ENCODE measurements at places on chromosomes 4 and X.

- DNase-seq, result no peak
Observed at GRCh38 chr4:186244835-186245234, 17.5 kb downstream of the KLKB1 start.

DNA sequence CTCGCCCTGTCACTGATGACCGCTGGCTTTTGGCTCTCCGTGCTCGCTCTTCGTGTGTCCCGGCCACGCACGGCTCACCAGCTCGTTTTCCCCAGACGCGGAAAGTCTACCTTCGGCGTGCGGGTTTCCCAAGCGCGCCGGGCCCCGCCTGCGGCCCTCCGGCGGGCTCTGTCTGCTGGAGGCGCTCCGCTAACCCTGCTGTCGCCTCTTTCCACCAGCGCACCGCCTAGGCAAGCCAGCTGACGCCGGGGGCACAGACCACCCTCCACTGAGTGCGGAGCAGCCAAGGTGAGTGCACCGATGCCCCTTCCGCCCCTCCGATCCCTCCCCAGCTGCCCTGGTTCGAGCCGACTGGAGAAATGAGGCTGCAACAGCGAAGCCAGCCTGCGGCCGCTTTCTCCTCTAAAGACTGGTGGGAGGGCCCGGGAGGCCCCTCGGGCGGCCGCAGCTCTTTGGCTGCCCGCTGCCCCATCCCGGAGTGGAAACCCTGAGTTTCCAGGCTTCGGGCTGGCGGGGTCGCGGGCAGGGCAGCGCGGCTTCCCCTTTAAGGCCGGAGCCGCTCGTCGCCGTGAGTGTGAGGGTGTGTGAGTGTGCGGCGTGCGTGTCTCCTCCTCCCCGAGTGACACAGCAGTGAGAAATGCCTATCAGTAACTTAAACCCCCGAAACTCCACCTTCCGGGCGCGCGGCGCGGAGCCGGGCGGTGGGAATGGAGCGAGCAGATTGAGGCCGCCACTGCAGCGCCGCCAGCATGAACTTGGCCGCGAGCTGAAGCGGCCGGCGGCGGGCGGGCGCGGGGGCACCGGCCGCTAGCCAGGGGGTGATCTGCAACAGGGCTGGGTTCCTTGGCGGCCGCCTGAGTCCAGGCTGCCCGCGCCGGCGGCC is at the start of gene MAMLD1:
MAMLD1 (plus strand) TSS at position 719 of the 883 bp plus-strand sequence. CDS start 82,200 bp downstream, outside the sequence.
- DNase-seq, result peak; percentile 61

DNA sequence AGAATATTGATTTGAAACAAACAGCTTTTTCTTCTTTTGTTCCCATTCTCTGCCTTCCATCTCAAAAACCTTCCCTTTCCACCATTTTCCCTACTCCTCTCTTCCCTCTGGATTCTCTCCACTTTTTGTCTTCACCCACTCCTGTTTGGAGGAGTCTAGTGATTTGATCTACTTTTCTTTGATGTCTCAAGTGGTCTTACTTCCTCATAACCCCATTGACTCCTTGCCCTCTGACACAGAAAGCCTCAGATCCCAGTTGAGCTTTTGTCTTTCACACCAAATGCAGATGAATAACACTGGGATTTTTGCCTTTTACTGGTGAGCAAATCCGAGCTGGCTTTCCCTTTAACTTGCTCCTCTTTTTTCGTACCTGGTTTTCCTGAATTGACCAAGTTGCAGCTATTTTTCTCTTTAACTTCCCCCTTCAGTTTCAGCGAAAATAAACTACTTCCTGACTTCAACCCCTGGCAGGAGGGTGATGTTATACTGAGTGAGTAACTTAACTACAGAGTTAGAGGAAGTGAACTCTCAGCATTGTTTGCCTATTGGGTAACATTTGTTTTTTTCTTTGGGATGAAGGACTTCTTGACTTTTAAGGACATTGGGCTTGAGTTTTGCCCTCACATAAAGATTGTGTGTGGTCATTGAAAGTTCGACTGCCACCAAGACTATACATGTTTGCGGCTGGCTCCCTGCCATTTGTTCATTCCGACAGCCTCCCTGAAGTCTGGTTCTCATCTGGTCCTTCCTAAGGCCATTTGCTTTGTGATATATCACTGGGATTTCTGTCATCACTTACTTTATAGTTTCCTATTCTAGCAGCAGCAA is 392.8 kb upstream of the NR3C2 start:
- DNase-seq, result peak; percentile 47

DNA sequence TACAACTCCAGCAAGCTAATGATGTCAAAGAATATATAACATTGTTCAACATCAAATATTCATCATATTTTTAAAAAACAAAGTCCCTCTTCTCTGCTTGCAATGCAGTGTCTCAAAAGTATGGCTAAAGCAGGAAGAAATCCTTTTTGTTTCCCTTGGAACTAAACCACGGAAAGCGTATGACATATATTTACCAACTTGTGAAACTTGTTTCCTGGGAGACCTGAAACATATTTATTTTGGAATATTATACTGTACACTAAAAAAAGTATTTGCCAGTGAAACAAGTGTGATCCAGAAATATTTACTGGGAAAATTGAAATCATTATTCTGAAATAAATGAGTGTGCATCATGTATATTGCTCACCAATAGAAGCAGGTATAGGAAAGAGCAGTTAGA is 156.0 kb upstream of the ANKRD50 start:
- DNase-seq, result no peak

DNA sequence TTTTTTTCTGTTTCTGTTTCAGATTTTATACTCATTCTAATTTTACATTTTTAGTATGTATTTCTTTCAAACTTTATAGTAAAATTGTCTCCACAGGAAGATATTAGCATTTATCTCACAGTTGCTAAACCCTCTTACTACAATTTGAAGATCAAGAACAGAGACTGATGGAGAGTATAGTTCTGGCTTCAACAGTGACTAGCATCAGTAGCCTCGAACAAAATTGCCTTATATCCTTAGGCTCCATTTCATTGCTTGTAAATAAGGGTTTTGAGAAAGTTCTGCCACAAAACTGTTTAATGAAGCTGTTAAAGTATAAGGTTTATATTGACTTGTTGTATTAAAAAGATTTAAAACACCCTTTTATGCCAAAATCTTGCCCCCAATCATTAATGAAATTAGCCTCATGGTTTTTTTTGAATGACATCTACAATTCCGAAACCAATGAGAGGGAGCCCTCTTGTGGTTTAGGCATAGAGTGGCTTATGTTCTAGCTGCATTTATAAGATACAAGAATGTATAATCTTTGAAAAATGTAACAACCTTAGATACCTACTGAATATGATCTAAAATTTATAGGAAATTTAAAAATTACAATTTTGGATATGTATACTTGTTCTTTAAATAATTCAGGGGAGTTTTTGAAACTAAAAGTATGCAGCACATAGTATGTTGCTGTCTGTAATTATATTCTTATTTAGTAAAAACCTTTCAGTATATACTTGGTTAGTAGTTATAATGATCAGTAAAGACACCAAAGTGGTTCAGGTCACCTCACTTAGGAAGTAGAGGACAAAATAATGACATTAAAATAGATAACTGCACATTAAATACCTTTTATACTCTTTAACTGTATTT is 109.8 kb upstream of the HPGD start:
- DNase-seq, result peak; percentile 5

DNA sequence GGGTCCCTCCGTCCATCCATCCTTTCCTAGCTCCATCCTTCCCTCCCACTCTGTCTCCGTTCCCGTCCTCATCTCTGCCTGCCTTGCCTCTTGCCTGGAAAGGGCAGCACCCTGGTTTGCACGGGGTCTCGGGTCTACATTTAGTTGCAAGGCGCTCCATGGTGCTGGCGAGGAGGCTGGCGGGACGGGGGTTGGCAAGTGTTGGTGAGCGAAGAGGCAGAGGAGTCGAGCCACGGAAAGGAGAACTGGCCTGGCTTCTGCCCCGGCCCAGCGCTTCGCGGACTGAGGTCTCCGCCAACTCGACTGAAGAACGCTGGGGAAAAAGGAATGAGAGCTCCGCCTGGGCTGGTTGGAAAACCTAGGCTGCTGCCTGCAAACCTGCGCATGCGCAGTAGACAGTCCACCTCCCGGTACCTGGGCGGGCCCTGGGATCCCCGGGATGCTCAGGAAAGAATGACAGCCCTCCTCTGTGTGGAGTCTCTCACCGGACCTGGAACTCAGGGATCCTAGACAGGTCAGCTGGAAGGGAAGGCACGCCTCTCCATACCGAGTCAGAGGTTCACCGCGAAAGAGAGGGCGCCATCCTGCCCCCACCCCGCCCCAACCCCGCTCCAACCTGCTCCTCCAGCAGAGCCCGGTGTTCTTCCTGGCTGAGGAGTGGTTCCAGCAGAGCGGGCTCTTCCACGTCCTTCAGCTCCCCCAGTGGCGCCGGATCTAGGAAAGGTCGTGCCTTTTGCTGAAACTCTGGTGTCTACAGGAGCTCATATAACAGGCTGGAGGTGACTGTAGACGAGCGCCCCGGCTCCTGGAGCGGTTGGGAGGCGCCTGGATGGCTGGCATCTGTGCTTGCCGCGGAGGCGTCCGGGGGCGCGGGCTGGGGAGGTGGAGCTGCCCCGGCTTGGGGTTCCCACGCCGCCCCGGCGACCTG is 6.0 kb downstream of the FRG2 start:
- peak; percentile 41 for DNase-seq

DNA sequence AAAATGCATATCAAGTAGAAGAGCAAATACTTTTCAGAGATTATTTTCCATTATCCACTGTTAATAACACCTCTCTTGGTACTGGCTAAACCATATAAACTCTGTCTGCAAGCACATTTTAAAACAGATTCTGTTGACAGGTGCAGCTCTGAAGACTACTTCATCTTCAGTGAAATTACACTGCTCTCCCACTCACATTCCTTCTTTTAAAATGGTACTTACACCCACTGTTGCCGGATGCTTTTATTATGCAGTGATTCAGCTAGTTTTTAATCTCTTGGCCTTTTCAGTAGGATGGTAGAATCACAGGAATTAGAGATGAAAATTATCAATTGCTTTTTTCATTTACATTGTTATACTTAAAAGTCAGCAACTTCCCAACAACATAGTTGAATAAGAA is 381.6 kb downstream of the GASK1B start:
- DNase-seq, result no peak

GRCh38 chr4:122895336-122895995 is 26.9 kb downstream of the NUDT6 start:
- DNase-seq, result no peak

- no peak for DNase-seq
Observed at GRCh38 chr4:7399440-7400234, 35.1 kb downstream of the PSAPL1 start.

DNA sequence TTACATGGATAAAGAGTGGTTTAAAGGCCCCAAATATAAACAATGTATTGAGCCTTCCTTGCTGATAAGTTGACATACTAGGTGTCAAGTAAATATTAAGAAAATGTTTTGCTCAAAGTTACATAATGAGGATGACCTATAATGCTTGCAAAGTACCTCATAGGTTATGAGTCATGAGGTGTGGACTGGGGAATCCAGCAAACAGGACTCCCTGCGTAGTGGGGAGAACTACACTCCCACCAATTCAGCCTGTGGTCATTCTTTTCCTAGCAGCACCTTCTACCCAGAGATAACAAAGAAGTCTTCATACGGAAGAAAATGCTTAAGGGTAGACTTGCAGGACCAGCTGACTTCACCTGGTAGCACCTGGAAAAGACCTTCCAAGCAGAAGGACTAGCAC is 418.9 kb upstream of the CPEB2 start:
- DNase-seq, result no peak

DNA sequence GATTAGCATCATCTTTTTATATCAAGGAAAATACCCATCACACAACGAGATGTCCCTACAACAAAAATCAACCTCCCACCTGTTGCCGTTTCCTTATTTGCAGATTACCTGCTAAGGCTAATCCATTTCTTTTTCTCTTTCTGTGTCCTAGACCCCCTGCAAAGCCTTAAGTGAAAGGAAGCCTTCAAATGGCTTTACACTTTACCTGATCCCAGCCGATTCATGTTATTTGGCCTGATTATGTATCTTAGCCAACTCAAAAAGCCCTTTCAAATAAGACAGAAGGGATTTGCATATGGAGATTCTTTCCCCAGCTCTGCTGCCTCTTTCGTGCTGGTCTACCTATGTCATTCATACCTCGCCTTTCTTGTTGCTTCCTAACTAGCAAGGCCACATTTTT is 14.4 kb downstream of the ABCG2 start:
- DNase-seq, result no peak

DNA sequence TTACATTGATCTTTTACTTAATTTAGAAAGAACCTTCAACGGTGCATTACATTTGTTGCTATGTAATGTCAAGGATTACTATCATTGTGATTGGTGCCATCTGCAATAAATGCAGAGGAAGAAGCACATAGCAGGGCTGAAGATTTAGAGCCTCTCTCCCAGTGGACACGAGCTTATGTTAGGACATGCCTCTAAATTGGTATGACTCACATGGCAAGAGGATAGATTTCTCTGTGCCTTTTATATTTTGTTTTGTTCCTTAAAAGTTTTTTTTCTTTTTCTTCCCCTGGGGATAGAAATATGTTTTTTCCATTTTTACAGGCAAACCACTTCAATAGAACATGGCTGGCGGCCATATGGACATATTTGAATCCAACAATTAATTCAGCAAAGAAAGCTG is 205.0 kb upstream of the HAND2 start:
- DNase-seq, result no peak

DNA sequence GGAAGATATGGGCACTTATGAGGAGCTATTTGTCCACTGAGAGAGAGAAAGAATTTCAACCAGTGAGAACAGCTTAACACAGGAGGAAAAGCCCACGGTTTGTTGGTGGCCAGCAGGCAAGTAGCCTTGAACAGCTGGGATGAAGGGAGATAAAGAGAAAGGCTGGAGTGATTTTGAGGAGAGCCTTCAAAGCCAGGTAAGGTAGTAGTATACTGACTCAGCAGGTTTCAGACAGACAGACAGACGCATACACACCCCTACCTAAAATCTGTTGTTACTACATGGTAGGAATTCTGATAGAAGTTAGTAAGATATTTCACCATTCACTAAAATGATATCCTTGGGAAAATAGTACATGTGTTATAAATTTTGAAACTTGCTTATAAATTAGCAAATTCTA is 60.5 kb downstream of the SEC24D start:
- no peak for DNase-seq

Measured in B cell (primary cell).